ENCODE measurements at places on chromosomes 2 and 18.

GRCh38 chr2:108640731-108641130 is 78.6 kb upstream of the RANBP2 start:
- DNase-seq: no peak

DNA sequence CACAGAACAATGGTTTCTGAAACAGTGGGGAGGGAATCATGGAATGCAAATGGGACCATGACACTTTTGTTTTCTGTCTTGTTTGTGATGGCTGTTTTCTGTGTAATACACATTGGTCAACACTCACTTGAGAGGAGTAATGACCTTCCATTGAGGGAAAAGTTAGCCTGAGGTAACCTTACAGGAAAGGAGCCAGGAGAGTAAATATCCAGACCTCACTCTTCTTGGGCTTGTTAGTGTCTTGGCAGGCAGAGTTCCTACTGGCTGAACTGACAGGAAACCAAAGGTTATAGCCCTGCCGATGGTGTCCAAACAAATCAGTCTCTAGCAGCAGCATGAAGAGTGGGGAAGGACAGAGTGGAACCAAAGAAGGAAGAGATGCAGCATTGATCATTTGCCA is 17.2 kb upstream of the RPRM start:
- peak; percentile 10 for DNase-seq

GRCh38 chr18:11268741-11269233 is 119.4 kb upstream of the PIEZO2 start:
- peak; percentile 98 for DNase-seq

DNA sequence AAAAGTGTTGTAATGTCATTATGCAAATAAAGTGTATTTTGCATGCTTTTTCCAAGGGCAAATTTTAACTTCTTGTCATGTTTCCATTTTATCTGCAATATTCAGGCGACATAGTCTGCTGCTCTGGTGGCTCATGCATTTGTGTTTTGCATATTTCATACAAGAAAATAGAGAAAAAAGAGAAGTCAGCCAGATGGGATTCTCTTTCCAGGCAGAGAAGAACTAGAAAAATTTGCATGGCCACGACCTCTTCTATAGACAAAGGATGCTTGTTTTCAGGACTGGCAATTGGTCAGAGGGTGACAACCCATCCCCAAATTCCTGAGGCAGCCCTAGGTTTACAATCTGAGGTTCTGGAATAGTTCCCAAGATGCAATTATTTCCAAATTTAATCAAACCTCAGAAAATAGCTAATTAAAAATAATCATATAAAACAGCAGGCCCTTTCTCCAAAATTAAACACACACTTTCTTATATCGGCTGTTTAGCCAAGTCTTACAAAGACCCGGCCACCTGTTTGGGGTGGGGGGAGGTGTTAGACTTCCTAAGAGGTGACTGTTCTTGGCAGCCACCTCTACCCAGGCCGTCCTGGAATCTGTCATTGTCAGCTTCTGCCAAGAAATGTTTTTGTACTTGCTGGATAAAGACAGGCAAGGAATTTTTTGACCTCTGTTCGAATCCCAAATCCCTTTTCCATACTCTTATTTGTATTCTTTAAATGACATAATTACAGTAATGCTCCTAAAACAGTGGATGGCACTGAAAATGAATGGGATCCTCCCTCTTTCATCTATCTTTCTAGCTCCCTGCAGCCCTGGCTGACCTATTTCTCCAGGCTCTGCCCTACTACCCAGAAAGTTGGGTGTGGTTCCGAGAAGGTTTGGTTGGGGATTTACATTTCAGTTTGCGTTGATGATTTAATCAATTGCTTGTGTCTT is 20.8 kb upstream of the SOS1 start:
- DNase-seq: peak; percentile 69

DNA sequence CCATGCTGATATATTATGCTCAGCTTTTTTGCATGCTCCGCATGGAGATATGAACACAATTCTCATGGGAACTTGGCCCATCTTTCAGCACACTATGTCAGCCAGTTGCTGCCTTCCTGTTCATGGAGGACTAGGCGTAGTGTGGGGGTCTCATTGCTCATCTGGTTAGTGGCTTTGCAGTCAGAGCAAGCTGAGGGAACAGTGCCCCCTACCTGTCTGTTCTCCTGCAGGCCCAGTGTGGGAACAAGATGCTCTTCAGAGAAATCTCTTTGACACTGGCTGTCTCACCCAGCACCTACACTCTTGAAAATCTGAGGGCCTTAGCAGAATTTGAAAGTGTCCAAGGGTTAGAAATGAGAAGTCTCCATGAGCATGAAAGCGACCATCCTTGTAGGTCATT is 47.1 kb downstream of the SPTBN1 start:
- no peak for DNase-seq

GRCh38 chr2:181104512-181105115 is 124.2 kb downstream of the UBE2E3 start:
- peak; percentile 78 for DNase-seq

- no peak for DNase-seq
Observed at GRCh38 chr2:78202366-78202765, 680.2 kb upstream of the LRRTM4 start.

DNA sequence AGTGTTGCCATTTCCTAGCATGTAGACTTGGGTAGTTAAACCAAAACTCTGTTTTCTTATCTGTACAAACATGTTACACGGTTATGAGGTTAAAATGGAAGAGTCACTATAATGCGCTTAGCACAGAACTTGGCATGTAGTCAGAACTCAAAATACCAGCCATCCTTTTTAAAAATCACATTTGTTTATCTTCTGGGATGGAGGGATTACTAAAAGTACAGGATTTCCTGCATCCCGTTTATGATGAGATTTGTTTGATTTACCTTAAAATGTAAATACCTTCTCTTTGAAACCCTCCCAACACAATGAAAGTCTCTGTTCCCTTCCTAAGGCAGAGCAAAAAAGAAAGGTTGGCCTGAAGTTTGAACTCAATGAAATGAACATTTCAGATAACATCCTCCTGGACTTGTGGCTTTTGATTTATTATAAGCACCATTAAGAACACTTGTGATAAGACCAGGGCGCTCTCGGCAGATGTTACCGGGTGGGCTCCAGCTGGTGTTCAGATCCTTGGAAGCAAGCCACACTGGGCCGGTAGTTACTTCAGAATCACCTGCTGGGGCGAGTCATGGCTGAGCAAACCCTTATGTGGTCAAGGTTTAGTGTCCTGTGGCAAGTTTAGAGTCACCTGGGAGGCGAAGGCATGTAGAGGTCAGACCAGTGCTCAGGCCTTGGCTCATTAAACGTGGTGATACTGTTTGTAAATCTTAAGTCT is 105.7 kb downstream of the MGAT5 start:
- DNase-seq: peak; percentile 34

DNA sequence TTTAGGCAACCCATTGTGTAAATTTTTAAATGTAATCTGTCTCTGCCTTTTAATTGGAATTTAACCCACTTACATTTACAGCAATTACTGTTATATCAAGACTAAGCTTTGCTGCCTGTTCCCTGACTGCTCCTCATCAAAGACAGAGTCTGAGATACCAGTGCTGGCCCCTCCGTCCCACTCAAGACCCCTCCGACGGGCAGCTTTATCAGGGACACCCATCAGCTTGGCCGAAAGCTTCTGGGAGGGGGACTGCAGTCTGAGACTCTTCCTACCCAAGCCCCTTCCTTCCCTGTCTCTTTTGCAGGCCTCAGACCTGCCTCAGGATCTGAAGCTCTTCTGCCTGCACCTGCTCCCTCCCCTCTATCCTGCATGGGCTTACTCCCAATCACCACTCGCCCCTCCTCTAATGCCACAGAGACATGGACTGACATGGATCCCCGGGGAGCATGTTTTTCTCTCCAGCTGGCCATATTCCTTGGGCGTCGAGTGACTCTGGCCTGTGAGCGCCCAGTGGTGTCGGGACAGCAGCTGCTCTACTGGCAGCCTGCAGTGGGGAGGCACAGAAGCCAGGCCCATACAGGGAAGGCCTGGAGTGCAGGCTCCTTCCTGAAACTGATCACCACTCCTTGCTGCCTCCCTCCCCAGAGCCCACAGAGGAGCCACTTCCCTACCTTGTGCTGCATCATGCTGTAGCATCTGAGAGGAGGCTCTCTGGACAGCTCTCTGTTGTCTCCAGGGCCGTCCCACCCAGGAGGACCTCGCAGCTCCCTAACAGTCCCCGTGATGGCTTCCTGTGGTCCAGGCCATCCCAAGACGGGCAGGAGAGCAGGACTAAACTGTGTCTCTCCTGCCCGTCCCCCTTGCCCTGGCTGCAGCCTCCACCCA is 3.7 kb upstream of the KIF1A start:
- DNase-seq: no peak

- no peak for DNase-seq
Observed at GRCh38 chr18:57864615-57865121, 61.6 kb upstream of the ATP8B1 start.

- DNase-seq: no peak
Observed at GRCh38 chr2:150715501-150715900, 228.0 kb upstream of the RND3 start.

DNA sequence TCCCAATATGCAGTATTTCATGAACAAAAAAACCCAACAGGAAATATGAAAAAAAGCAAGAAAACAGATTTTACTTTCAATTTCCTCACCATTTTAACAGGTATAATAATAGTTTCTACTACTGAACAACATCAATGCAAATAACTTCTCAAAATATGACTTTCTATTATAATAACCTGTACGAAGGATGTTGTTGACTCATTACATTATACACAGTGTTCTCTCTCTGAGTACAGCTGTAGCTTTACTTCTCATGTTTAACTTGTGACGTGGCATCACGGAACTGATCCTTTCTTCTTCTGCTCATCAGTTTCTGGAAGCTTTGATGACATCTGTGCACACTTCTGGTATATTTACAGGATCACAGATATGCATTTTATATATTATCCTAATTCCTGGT is 40.0 kb downstream of the FAM228A start:
- no peak for DNase-seq

DNA sequence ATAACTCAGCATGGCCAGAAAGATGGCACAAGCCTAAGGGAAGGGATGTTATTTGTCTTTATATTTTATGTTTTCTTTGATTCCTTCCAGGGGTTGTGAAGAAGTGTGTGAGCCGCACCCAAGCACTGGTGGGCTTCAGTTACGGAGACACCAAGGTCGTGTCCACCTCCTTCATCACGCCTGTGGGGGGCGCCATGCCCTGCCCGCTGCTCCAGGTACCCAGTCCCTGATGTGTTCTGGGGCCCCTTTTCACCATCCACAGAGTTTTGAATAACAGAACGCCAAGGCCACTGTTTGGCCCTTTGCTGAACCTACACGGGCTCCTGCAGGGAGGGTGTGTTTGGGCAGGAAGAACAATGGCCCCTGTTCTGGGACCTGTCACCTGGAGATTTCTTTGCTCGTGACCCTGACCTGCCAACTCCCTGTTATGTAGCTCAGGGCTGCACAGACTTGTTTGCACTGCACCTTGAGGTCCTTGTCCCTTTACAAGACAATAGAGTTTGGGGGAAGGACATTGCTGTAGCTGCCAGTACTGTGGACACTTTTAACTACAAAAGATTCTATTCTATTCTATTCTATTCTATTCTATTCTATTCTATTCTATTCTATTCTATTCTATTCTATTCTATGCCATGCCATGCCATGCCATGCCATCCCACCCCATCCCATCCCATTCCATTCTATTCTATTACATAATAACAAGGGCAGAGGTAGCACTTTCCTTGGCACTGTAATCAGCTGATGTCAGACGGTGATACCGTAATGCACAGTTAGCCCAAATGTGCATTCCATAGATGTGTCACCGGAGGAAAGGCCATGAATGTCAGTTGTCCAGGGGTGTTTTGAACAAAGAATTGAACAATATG is 48.2 kb upstream of the CNGA3 start:
- DNase-seq: no peak

GRCh38 chr2:107325981-107326786 is 440.2 kb upstream of the ST6GAL2 start:
- peak; percentile 96 for DNase-seq

DNA sequence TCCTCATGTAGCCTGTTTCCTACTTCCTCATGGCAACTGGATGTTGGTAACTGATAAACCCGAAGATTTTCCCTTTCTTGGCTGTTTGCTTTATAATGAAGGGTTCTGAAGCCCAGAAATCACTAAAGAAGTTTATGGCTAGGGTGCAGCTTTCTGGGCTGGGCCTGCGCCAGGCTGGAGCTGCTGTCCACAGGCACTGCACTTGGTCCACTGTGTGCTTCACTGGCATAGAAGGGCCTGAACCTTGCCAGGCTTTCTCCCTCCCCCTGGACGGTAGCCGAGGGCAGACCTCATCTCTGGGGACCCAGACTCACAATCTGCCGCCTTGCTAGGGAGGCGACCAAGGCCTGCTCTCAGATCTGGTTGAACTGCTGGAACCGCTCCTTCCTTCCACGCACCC is 133.3 kb upstream of the SPRED2 start:
- DNase-seq: no peak

GRCh38 chr2:12821656-12822055 is 104.9 kb downstream of the TRIB2 start:
- no peak for DNase-seq

GRCh38 chr2:133167990-133168389 is 400.3 kb downstream of the NCKAP5 start:
- no peak for DNase-seq

DNA sequence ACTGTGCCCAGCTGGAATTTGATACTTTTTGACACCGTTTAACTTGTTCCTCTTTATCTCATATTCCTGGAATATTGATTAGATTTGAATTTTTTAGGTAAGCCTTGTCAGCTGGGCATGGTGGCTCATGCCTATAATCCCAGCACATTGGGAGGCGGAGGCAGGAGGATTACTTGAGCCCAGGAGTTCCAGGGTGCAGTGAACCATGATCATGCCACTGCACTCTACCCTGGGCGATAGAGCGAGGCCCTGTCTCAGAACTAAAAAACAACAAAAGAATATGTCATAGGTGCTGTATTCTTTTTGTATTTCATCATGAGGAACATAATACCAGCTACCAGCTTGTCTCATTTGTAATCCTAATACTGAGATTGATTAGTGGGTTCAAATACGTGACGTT is 90.3 kb downstream of the ZNF532 start:
- DNase-seq: no peak

GRCh38 chr2:53964257-53964952 is 6.4 kb downstream of the PSME4 start:
- DNase-seq: no peak

DNA sequence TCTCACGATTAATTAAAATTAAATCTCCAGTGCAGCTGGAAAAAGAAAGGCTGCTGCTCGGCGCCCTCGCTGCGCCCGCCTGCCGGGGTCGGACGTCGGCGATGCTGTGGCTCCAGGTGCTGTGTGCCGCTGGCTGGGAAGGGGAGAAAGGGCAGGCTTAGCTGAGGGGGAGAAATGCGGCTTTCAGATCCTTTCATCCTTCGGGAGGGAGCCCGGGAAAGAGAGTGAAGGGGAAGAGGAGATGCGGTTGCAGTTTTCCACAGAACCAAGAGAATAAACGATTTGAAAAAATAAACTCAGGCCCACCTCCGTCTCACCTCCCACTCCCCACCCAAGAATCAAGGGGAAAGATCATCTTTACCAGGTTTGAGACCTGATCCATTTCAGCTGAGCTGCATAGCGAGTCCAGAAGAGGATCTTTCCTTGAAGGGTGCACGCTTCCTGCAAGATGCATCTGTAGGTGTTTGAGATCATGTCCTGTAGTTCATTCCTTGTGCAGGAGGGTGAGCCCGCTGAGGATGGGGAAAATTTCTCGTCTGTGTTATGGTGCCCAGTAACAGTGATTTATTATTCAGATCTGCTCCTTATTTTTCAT is 495 bp downstream of the TMEM169 start:
- no peak for DNase-seq

All from muscle of leg (tissue), 16 donors.